ENCODE measurements at places on chromosomes 11 and 22. TPM values are rescaled to one million over a fixed set of nuclear protein-coding genes. Genes with fewer than 3 reads are reported as not detected.

VSIG10L2 gene
- total RNA-seq, result not detected

SLC5A1 gene
- total RNA-seq, result not detected

FAM76B gene
- total RNA-seq, result 29.4 TPM

SCN2B gene
- total RNA-seq, result under 0.01 TPM

CEND1 gene
- 0.10 TPM for total RNA-seq

NRIP3 gene
- 10.3 TPM for total RNA-seq

ZNF280B gene
- 1.6 TPM for total RNA-seq

RASD2 gene
- not detected for total RNA-seq

ARVCF gene
- total RNA-seq, result 95.7 TPM

MYO18B gene
- total RNA-seq, result not detected

PLEKHB1 gene
- not detected for total RNA-seq

OR52I1 gene
- not detected for total RNA-seq

WNT11 gene
- not detected for total RNA-seq

OR10G6 gene
- not detected for total RNA-seq

SCGB1D2 gene
- total RNA-seq, result not detected

ATP6V1E1 gene
- 122 TPM for total RNA-seq

NAA40 gene
- 22.9 TPM for total RNA-seq

CECR2 gene
- total RNA-seq, result 0.10 TPM

JOSD1 gene
- 87.9 TPM for total RNA-seq

CRACR2B gene
- total RNA-seq, result 12.7 TPM

SOX10 gene
- total RNA-seq, result not detected

FGF3 gene
- not detected for total RNA-seq

ACR gene
- total RNA-seq, result 0.38 TPM

EFEMP2 gene
- 40.2 TPM for total RNA-seq

GGTLC2 gene
- not detected for total RNA-seq

NFAM1 gene
- total RNA-seq, result not detected

CBLIF gene
- total RNA-seq, result not detected

OR51B5 gene
- total RNA-seq, result not detected

PIH1D2 gene
- total RNA-seq, result 1.7 TPM

FGF4 gene
- not detected for total RNA-seq

RFPL3 gene
- not detected for total RNA-seq

SLC36A4 gene
- 15.4 TPM for total RNA-seq

ELFN2 gene
- total RNA-seq, result 0.33 TPM

APOBEC3H gene
- total RNA-seq, result 0.33 TPM

ISX gene
- not detected for total RNA-seq

RBM14 gene
- total RNA-seq, result 46.0 TPM

ARL2 gene
- 115 TPM for total RNA-seq

DCHS1 gene
- 58.5 TPM for total RNA-seq

KRTAP5-7 gene
- total RNA-seq, result not detected

Data from vein endothelial cell (primary cell).